CD4-positive, alpha-beta T cell (primary cell): ENCODE measurements at places on chromosomes 6 and 20. TPM values are rescaled to one million over a fixed set of nuclear protein-coding genes. Genes with fewer than 3 reads are reported as not detected.

CFAP61 gene
- total RNA-seq, result not detected

LY6G6D gene
- total RNA-seq, result not detected

OPN5 gene
- not detected for total RNA-seq

ESR1 gene
- total RNA-seq, result 2.8 TPM

KCNK15 gene
- not detected for total RNA-seq

AKAP12 gene
- 0.05 TPM for total RNA-seq

CALHM6 gene
- 3.0 TPM for total RNA-seq

TTBK1 gene
- not detected for total RNA-seq

HCRTR2 gene
- total RNA-seq, result not detected

CLDN20 gene
- not detected for total RNA-seq

TMEM244 gene
- total RNA-seq, result not detected

RAET1L gene
- total RNA-seq, result not detected

C2 gene
- total RNA-seq, result 2.3 TPM

PI16 gene
- 7.8 TPM for total RNA-seq

CPXM1 gene
- not detected for total RNA-seq

OR2J1 gene
- total RNA-seq, result not detected

PTCHD4 gene
- total RNA-seq, result not detected

TMEM170B gene
- 2.1 TPM for total RNA-seq

EDN3 gene
- total RNA-seq, result 1.0 TPM

EBF4 gene
- 4.2 TPM for total RNA-seq

SSR1 gene
- total RNA-seq, result 55.1 TPM

SIRPA gene
- 0.60 TPM for total RNA-seq
